ENCODE measurements at places on chromosomes 5 and 9. TPM values are rescaled to one million over a fixed set of nuclear protein-coding genes. Genes with fewer than 3 reads are reported as not detected.

DNA sequence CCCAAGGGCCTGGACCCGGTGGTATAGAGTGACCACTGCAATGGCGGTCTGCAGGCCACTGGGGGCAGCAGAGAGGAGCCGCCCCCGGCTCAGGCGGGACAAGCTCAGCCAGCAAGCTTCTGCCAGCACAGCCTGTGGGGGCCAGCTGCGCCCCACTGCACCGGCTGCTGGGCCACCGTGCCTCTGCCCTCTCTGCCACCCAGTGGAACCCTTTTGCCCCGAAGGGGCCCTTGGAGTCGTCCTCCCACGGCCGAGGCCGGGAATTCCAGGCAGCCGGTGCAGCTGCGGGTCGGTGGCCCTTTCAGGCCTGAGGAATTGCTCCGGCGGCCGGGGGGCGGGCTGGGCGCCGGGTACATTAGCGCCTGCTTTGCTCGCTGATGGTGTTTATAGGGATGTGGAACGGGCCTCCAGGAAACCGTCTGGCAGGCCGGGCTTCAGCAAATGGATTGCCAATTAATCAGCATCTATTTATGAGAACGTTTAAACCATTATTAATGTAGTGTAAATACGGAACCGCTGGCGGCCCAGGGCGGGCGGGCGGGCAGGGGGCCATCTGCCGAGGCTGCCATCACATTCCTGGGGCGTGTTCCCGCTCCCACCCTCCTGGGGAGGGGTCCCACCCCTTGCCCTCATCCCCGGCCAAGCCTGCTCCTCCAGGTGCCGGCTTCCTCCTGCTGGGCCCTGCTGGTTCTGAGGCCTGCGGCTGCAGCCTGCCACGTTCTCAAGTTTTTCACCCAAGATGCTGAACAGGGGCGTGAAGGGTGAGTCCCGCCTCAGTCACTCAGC is 127.4 kb downstream of the BARX1 start:
- peak; percentile 81 for DNase-seq

DNA sequence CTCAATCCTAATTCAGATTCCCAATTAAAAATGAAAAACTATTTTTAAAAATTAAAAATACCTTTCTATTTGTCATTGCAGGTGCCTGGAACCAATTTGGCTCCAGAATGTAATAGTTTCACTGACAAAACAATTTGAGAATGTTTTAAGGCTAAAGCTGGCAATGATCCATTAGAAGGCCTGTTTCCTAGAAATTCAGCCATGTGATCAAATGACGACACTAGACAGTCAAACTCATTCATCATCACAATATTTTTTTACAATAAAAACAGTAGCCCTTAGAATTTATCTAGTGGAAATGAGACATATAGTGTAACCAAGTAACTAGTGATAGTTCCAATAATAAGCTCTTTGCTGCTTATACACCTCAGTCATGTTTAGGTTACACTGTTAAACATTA is 75.4 kb upstream of the MAP3K1 start:
- DNase-seq = no peak

GRCh38 chr9:82206946-82207345 is 218.4 kb downstream of the SPATA31D1 start:
- no peak for DNase-seq

- no peak for DNase-seq
Measured at GRCh38 chr5:15902066-15902465, 277.5 kb downstream of the MARCHF11 start.

- peak; percentile 49 for DNase-seq
Measured at GRCh38 chr5:180787711-180788431, 14.7 kb downstream of the MGAT1 start.

DNA sequence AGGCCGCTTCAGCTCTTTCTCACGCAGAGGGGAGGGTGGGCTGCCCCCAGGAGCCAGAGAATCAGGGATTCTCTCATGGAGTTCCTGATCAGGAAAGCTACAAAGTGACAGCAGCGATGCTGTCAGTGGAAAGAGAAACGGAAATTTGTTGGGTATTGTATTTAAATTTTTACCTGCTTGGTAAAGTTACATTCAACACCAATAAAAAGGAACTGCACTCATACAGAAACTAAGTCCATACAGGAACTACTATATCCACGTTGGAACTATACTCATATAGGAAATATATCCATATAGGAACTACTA is 325.5 kb upstream of the IRX4 start:
- no peak for DNase-seq

DNA sequence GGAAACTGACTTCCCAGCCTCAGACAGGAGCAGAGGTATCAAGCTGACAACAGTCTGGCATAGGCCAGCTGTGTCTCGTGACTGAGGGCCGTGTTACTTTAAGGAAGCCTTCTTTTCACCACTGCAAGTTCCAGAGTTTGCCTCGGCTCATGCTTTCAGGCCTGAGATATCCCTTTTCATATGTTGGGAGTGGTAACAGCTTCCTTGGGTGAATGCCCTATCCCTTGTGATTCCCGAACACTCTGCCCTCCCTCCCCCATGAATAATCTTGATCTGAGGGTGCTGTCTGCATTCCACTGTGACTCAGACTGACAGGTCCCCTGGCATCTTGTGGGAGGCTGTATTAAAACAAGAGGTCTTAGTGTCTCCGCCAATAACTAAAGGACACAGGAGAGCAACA is 49.7 kb upstream of the ARL15 start:
- DNase-seq = no peak

GRCh38 chr5:86881493-86882090 is 263.9 kb downstream of the COX7C start:
- no peak for DNase-seq

DNA sequence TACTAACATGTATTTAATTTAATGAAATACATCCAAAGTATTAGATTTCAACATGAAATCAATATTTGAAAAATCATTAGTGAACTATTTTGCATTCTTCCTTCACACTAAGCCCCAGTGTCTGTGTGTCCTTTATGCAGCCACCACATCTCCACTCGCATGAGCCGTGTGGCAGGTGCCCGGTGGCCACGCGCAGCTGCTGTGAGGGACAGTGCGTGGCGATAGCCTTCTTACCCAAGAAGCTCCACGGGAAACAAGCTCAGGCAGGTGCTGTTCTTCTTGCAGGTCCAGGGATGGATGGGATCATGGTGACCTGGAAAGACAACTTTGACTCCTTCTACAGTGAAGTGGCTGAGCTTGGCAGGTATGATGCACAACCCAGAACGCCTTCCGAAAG is 79.3 kb upstream of the OTULINL start:
- DNase-seq = no peak

DNA sequence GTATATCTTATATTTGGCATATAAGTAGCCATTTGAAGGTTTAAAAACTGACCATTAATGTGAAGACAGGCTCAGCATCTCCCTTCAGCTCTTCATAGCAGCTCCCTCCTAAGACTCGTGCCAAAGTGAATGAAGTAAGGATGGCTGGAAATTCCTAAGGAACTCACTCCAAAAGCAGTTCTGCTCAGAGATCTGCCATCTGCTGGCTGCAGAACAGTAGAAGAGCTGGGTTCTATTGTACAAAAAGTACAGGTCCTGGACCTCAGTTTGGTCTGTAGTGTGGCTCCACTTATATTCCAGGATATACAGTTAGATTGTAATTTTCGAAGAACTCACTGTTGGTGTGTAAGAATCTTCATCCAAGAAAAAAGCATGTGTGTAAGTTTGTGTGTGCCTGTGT is 104.9 kb upstream of the RUSC2 start:
- peak; percentile 38 for DNase-seq

GRCh38 chr5:139561655-139562451 is 714 bp downstream of the UBE2D2 start:
- DNase-seq = no peak

- DNase-seq = no peak
Measured at GRCh38 chr5:3385991-3386519, 209.6 kb upstream of the IRX1 start.

DNA sequence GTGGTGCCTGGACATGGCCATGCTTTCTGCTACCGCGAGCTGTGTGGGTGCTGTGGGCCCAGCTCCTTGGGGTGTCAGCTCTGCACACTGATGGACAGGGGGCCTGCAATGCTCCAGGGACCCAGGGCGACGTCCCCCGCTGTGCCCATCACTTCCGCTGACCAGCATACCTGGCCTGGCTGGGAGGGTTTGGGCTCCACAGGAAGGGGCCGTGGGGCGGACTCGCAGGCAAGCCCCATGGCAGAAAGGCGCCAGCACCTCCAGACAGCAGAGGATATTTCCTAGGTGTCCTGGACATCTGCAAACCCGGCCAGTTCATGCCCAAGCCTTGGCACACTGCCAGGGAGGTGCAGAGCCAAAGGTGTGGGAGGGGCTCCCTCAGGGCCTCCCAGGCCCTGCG is 295.8 kb upstream of the IRX4 start:
- no peak for DNase-seq

DNA sequence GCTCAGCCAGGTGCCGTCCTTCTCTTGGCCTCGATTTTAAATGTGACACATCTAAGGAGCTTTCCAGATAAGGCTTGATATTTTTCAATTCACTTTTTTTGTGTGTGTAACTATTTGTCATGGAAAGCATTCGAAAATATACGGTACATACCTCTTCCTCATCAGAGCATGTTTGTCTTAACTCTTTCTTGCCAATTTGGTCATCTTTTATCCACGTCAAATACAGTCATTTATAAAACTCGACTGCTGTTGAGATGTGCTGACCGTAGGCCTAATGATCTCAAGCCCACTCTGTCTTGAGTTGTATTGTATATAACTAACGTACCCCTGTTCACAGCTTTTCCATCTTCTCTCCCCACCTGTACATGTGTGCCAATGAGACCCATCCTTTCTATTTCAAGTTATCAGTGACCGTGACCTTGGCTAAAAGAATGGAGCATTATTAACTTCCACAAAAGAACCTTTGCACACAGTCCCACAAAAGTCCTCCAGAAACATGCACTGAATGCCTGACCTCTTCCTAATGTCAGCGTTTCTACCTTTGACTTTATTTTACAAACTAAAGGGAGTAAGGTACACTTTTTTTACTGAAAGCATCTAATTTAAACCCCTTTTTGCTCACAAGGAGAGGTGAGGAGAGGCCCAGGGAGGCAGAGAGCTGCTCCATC is 61.6 kb downstream of the IPPK start:
- DNase-seq = peak; percentile 77

GRCh38 chr9:4164356-4164755 is 135.5 kb downstream of the GLIS3 start:
- no peak for DNase-seq

DNA sequence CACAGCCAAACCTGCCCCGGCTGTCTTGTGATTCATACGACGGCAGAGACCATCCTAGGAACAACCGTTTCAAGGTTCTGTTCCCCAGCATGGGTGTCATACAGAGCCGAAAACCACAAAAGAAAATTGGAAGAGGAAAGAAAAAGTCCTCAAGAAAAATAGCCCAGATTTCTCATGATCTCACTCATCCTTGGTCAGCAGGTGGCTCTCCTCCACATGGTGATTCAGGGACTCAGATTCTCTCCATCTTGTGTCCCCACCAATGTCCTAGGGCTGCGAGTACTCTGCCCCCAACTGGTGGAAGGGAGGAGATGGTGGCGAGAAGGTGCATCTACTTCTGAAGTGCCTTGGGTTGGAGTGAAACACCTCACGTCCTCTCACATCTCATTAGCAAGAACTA is 25.6 kb downstream of the PDZD2 start:
- no peak for DNase-seq

DNA sequence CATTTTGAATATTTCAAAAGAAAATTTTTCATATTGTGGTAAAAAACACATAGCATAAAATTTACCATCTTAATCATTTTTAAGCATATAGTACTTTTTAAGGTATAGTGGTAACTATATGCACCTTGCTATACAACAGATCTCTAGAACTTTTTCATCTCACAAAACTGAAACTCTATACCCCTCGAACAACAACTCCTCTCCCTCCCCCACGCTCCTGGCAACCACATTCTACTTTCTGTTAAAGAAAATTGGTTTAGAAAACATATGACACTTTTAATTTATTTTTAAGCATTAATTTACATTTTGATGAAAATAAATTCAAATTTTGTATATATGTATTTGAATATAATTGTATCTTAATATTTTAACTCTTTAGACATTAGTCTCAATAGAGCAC is 147.2 kb upstream of the EFNA5 start:
- no peak for DNase-seq

DNA sequence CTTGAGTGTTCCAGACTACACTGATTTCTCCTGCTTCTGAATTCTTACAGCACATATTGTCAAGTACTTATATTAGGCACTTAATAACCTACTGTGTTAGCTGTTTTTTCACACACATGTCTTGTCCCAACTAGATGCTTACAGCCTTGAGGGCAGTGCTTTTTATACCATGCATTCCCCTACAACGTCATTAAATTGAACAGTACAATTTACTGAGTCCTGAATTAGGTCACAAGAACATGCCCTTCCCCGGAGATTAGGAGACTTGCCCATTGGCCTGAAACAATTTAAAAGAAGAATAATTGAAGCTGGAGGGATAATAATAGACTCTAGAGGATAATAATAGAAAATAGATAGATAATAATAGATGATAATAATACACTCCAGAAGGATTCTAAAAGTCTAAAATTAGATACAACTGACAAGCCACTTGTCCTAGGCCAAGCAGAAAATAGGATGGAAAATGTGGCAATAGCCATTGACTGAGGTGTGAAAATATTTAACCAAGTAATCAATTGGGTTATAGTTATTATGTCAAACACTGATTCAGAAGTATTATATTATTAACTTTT is 112.6 kb upstream of the SLC12A2 start:
- no peak for DNase-seq

DNA sequence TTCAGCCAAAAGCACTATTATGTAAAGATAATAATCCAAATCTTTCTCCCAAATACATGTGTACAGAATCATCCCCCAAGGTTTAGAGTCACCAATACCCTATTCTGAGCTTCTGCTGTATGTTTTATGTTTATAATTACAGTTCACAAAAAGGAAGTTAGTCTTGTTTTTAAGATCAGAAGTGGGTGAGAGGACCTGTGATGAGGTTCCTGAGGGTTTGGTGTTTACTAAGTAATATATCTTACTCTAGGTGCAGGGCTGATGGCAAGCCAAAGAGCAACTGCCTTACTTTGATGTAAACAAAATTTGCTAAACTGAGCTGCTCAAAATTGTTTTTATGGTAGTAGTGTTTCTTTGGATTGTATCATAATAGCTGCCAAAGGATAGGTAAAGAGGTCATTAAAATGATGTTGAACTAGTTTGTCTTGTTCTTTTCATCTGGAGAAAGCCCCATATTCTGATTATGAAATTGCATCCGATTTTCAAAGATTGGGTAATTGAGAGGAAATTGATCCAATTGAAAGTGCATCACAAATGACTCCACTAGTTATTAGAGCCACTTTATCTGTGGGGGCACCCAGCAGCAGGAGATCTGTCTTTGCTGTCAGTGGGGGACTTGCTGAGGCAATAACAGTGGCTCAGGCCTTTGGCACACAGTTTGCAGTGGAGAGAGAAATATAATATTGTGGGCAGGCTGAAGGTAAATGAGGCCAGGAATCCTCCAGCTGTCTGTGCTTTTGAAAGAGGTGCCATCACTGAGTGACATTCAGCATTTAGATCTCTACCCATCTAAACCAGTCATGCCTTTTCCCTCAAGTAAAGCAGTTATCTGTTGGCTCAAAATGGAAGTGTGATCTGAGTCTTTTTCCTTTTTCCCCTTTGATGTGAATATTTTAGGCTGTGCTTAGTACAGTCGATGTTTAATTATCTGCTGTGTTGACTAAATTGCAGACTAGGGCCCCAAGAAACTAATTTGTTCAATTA is 14.1 kb downstream of the TRIM32 start:
- DNase-seq = no peak

The FOXD4L5 gene
- 0.50 TPM for polyA plus RNA-seq

The SLC9A3 gene
- polyA plus RNA-seq = 2.6 TPM

The PLAC8L1 gene
- polyA plus RNA-seq = 0.48 TPM

The OSMR gene
- 9.5 TPM for polyA plus RNA-seq

The CXCL14 gene
- 21.1 TPM for polyA plus RNA-seq

The IL5 gene
- polyA plus RNA-seq = not detected

The SLC28A3 gene
- 0.49 TPM for polyA plus RNA-seq

The SARDH gene
- 4.6 TPM for polyA plus RNA-seq

The DNAI1 gene
- polyA plus RNA-seq = 0.30 TPM
